ENCODE measurements at places on chromosomes 5 and 9.

- DNase-seq, result peak; percentile 11
These were observed 24.8 kb downstream of the CEP72 start for GRCh38 chr5:636951-637350.

GRCh38 chr5:10525124-10525495, 38.8 kb upstream of the ANKRD33B start:
- DNase-seq, result no peak

DNA sequence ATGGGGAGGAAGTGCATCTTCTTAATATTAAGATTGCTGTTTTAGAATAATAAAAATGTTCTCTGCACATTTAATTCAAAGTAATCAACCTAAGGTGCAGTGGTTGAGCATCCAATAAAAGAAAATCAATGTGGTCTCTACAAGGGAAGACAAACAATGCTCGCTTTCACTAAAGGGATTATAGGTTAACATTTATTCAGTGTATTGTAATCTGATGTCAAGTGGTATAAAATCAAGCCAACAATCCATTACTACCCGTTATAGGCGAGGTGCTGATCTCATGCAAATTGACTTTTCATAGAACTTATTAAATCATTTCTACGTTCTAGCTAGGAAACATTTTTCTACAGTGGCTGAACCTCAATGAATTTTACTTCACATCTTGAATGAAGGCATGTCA, 773.9 kb downstream of the NR2F1-AS1 start:
- no peak for DNase-seq

DNA sequence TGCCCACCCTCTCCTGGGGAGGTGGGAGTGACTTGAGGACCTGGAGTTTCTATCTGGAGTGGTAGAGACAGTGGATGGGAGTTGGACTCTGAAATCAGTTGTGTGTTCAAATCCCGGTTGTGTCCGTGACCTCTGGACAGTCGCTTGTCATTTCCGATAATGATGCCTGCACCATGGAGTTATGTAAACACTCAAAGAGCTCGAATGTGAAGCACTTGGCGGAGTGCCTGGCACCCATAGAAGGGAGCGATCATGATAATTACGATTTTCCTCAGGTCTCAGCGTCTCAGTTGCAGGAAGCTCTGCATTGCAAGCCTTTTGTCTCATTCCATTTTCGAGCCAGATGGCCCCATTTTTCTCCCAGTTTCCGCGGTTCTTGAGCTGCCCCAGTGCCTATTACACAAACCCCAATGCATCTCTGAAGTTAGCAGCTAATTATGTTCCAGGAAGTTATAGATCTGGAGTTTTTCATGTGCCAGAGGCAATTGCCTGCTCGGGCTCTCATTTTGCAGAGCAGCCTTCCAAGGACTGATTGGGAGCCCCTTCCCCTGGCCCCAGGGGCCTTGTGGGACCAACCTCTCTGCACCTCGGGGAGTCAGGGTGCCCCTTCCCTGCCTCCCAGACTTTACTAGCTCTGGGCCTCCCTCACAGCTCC, 175.5 kb upstream of the MVB12B start:
- DNase-seq, result no peak

- no peak for DNase-seq
These were observed 233.2 kb downstream of the GLIS3 start for GRCh38 chr9:4066682-4067081.

- DNase-seq, result no peak
These were observed 73.1 kb upstream of the SAP30L start for GRCh38 chr5:154372661-154373060.

DNA sequence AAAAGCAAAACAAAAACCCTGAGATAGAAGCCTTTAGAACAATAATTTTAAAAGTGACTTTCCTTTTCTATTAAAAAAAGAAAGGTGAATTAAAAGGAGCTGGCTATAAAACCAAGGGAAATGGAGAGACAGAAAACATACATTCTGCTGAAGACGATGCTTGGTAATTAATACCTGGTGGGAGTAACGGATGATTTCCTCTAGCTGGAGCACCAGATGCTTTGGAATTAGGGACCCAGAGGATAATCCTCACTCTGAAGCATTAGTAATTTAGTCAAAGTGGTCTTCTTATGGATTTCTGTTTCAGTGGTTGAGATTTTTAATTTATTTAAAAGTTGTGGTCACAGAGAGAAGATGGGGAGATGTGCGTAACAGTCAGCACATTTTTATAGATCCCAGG, 982.5 kb downstream of the TLE4 start:
- DNase-seq, result no peak

- DNase-seq, result no peak
These were observed 6.6 kb upstream of the CEMIP2 start for GRCh38 chr9:71774920-71775319.
